ENCODE measurements at places on chromosomes 12 and 14. TPM values are rescaled to one million over a fixed set of nuclear protein-coding genes. Genes with fewer than 3 reads are reported as not detected.

RNU7-1 gene
- not detected for total RNA-seq

VASH1 gene
- 26.9 TPM for total RNA-seq

CCDC60 gene
- total RNA-seq = 3.7 TPM

GPRC5D gene
- not detected for total RNA-seq

PLEKHG7 gene
- total RNA-seq = not detected

ACSM4 gene
- not detected for total RNA-seq

DNA sequence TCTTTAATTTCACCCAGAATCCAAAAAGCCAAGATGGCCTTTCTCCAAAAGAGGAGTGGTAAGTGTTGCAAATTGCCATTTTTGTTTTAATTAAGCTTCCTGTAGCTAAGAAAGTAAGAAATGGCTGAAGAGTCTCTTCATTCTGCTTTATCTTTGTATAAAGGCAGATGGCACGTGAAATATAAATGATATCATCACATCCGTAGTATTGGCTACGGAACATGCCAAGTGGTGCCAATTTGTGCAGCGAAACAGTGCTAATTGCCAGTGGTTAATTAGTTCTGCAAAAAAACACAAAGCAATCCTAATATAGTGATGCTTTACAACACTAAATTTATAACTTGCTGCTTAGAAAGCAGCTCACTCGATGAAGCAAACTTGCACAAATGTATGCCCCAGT lies 29.4 kb downstream of the PLEKHG7 start:
- H3K27ac ChIP-seq = no peak overlapping the region
- no peak overlapping the region for H3K4me3 ChIP-seq
- DNase-seq = no peak

DNA sequence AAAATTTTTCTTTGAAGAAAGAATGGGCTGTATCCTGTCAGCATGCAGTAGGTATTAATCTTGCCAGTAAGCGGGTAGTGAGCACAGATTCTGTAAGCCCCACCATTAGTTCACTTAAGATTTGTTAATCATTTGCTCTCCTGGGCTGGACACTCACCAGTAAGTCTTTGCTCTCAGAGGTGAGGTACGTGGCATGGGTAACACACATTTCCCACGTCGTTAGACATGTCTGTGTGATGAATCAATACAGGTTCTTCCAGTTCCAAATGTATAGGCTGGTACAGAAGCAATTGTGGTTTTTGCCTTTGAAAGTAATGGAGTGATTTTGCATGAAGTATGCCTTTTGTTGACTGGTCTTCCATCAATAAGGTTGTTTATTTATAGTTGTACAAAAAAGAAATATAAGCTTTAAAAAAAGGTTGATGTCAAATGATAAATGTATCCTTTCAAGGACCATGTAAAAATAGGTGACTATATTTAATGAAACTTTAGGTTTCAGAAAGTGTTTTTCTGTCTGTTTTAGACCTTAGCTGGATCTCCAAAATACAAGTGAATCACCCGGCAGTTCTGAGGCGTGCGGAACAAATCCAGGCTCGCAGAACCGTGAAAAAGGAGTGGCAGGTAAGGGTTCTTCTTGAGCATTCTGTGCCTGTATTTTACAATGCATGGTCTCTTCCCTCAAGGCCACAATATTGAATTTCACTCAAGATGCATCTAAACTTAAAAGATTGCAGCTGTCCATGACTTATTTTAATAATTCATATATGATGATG lies 45.5 kb downstream of the DERA start:
- H3K4me1 ChIP-seq = no peaks in the 10 kb centered on the region
- H3K27ac ChIP-seq = no peak overlapping the region
- DNase-seq = no peak
- H3K27me3 ChIP-seq = no peaks in the 10 kb centered on the region

- no peak for DNase-seq
- H3K27me3 ChIP-seq = no peaks in the 10 kb centered on the region
- H3K36me3 ChIP-seq = no peaks in the 10 kb centered on the region
- H3K4me3 ChIP-seq = no peak overlapping the region
- no peak overlapping the region for H3K27ac ChIP-seq
- H3K4me1 ChIP-seq = no peaks in the 10 kb centered on the region
Observed at GRCh38 chr12:24996102-24996797, 47.3 kb upstream of the BCAT1 start.

DNA sequence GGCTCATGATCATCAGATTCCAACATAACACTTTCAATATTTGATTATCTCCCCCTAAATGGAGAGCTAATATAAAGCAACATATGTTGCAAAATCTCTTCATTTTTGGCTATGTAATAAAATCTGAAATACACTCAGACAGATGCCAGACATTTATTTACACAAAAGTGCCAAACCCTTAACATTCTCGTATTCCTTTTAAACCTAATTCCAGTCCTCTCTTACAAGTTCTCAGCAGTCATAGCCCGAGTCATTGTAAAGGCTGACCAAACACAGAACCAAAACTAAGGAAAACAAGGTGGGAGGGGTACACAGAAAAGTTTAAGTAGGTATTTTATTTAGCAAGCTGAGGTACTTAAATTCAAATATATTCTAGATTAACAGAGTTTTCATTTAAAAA lies 81.4 kb downstream of the LRP6 start:
- H3K36me3 ChIP-seq = no peaks in the 10 kb centered on the region
- H3K27me3 ChIP-seq = no peaks in the 10 kb centered on the region
- H3K27ac ChIP-seq = no peak overlapping the region
- DNase-seq = no peak

DNA sequence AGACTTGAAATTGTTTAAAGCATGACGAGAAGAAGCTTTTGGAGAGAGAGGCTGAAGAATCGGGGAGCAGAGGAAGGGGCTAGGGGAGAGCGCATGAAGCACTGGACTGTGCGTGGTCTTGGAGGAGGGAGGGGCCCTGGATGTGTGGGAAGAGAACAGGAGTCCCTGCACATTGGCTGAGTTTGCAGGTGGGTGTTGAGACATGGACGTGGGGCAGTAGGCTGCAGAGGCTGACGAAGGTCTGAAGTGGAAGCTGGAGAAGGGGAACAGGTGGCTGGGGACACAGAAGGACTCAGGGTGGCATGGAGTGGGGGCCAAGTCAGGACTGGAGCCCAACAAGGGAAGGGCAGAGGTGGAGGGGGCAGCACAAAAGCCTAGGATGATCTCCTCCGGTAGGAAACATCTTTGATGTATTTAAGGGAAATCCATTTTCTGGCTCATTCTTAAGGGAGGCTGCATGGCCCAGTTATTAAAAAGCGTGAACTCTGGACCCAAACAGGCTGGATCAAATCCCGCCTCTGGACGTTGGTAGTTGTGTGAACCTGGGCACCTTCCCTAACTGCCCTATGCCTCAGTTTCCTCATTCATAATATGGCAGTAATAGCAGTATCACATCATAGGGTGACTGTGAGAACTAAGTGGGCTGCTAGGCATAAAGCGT lies 29.0 kb downstream of the ADGRD1 start:
- H3K4me3 ChIP-seq = no peak overlapping the region
- peaks cover 2% of the 10 kb centered on the region for H3K27me3 ChIP-seq
- DNase-seq = no peak
- no peaks in the 10 kb centered on the region for H3K4me1 ChIP-seq

DNA sequence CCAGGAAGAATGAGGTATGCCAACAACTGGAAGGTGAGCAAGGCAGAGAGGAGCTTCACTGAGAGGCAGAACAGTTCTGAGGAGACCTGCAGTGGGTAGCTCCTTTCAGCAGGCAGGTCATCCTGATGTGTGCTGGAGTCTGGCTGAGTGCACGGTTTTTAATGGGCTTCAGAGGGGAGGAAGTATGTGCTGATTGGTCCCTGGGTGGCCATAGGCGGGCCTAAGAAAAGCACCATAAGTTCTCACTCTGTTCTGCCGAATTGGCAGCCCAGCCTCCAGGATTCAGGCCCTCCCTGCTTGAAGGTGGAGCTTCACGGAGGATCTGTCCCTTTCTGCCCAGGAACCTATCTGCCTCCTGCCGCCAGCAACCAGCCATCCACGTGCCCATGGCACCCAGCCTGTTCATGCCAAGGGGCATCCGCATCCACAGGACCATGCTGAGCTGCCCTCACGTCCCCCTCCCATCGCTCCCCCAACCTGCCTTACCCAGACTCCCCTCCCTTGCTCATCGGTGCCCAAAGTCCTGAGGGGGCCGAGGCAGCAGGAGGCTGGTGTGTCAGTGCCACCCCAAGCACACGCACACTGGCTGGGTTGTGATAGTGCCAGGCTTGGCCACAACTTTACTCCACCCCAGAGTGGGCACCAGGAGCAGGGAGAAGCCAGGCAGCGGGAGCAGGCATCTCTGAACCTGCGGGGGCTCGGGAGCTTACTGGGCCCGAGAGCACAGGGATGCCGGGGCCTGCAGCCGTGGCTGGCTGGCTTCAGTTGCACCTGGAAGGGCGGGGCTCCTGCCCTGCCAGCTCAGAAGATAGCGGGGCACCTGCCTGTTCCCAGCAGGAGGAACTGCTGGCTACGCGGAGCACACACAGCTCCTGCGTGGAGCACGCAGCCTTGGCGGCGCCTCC lies 608.4 kb upstream of the FOXG1 start:
- no peaks in the 10 kb centered on the region for H3K27me3 ChIP-seq
- H3K4me3 ChIP-seq = no peak overlapping the region
- no peak overlapping the region for H3K27ac ChIP-seq
- H3K4me1 ChIP-seq = no peaks in the 10 kb centered on the region

- no peak overlapping the region for H3K27ac ChIP-seq
- no peak overlapping the region for H3K4me3 ChIP-seq
- no peak for DNase-seq
- H3K27me3 ChIP-seq = no peaks in the 10 kb centered on the region
- no peaks in the 10 kb centered on the region for H3K36me3 ChIP-seq
Observed at GRCh38 chr14:106436310-106436905, 910.0 kb downstream of the TMEM121 start.
